ENCODE measurements at places on chromosomes 12 and 14.

- no peak for DNase-seq
Observed at GRCh38 chr12:76539727-76540126, 19.8 kb downstream of the OSBPL8 start.

- peak; percentile 90 for DNase-seq
Observed at GRCh38 chr14:51828017-51828797, 32.2 kb upstream of the GNG2 start.

DNA sequence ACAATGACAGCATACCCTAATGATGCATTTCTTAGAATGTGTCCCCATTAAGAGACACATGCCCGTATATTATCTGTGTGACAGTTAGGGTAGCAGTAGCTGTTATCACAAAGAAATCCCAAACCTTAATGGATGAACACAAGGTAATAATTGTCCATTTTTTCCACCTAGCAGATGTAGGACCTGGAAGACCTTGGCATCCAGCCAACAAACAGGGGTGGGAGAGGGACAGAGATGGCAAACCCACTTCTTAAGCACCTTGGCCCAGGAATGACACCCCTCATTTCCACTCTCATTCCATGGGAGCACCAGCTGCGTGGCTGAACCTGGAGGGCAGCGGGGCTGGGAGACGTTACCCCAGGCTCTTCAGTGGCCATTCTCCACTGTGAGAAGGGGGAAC is 679.0 kb downstream of the AACS start:
- no peak for DNase-seq

DNA sequence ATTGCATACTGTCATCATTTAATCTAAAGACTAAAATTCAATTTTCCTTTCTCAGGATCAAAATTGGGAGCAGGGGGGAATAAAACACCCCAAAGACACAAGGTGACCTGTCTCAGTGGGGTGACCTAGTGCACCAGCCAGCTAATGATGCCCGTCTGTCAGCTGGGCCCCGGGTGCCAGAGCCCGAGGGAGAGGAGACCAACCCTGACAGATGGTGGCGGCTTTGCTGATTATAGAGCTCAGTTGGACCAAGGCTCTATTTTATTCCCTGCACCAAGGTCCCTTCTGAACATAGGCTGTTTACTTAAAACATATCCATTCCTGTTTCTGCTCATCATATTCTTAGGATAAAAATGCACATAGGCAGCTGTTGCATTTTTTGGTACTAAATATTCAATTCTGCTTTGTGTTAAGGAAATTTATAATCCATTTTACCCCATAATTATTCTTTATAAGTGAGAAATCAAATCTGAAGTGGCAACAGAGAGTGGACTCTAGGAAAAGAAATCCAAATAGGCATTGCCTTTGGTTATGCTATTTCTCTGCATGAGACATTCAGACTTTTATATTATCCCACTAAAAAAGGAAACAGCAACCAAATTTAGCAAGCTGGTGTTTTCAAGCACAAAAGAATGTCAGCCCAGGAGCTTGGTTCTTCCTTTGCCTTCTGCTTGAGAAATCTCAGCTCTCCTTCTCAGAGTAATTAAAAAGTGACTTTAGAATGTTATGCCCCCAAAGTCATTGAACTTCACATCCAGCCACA is 96.8 kb upstream of the IFNG-AS1 start:
- DNase-seq, result no peak

GRCh38 chr12:76268267-76268666 is 79.9 kb downstream of the BBS10 start:
- DNase-seq, result no peak

DNA sequence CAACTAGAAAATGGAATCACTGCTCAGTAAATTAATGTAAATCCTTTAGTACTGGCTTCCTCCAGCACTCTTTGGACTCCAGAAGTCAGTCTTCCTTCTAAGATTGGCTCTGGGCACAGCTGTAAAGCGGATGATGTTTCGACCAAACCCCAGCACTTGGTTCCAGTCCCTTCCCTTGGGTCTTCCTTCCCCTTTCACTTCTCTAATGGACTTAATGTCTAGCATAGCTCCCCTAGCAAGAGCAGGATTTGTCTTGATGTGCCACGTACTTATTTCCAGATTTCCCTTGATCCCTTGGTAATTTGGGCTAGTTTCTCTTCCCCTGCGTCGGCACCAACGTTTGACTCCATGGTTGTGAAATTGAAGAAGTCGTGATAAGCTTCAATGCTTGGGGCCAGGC is 28.3 kb downstream of the C12orf75 start:
- no peak for DNase-seq

DNA sequence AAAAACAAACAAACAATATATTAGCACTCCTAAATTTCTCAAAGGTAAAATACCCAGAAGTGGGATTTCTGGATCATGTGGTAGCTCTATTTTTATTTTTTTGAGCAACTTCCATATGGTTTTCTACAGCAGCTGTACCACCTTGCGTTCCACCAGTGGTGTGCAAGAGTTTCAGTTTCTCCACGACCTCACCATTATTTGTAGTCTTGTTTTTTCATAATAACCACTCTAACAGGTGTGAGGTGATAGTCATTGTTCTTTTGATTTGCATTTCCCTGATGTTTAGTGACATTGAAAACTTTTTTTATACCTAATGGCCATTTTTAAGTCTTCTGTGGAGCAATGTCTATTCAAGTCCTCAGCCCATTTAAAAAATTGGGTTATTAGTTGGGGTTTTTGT is 127.3 kb upstream of the SLC38A2 start:
- no peak for DNase-seq

DNA sequence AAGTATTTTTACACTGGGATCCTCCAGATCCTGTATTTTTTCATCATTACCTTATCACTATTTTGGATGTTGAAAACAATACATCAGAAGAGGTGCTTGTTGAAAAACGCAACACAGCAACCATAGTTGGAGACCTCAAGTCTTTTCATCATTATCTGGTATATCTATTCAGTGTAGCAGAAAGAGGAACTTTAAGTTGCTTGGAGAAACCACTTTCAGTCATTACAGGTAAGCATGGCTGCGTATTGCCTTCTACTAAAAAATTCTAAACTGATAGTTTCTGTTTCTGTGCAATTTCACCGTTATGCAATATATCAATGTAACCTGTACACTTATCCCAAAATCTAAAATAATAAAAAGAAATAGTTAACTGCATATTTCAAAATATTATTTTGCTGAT is 32.2 kb upstream of the PTPRQ start:
- no peak for DNase-seq

DNA sequence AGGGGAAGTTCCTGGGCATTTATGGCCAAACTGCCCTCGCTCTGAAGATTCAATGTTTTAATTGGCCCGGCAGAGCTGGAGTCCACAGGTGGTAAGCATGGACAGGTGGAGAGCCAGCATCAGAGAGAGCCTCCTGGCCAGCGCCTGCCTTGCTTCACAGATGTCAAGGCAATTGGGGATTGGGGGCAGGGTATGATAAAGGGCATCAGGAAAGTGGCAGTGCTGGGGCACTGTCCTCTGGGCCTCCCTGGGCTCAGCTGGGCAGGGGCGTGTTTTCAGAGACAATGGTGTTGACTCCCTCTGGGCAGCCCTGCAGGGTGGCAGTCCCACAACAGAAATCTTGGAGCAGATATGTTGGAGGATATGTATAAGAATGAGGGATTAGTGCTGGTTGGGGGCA is 237.3 kb downstream of the CACNA1C start:
- no peak for DNase-seq

GRCh38 chr14:97771340-97772045 is 974.3 kb downstream of the VRK1 start:
- no peak for DNase-seq

- no peak for DNase-seq
Observed at GRCh38 chr14:80850197-80850814, 91.2 kb downstream of the CEP128 start.

GRCh38 chr14:21264025-21264801 is 5.0 kb downstream of the HNRNPC start:
- DNase-seq, result no peak

GRCh38 chr14:35352274-35353233 is 52.0 kb downstream of the NFKBIA start:
- no peak for DNase-seq

DNA sequence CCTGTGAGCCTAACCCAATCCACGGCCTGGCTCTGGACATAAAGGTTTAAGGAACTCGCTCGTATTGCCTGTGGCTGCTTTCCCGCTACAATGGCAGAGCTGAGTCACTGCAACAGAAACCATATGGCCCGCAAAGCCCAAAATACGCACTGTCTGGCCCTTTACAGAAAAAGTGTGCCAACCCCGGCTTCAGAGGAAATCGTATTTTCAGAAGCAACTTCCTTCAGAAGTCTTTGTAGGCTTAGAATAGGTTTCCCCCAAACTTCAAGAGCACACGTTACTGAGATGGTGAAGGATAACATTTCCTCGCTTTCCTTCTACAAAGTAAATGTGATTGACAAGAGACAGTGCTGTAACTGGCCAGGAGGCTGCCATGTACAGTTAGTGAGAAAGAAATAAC is 34.8 kb upstream of the TESC start:
- no peak for DNase-seq

GRCh38 chr12:4539167-4539870 is 629 bp downstream of the RAD51AP1 start:
- no peak for DNase-seq

- DNase-seq, result no peak
Observed at GRCh38 chr12:117279606-117280005, 81.8 kb downstream of the NOS1 start.

DNA sequence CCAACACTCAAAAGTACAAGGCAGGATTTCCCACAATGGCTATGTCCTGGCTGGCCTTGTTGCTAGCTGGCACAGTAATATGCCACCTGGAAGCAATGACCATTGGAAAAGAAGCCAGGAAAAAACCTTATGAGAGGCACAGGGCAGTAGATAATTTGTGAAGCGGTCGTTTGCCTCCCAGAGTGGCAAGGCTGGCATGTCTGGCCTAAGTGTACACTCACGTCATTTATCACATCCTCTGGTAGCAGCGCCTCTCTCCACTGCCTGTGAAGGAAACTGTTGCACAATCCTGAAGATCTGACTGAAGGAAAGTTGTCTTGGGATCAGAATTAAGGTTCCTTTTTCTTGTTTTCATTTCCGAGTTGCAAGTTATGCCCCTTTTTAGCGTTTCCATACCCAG is 408.5 kb downstream of the ZFP36L1 start:
- no peak for DNase-seq

DNA sequence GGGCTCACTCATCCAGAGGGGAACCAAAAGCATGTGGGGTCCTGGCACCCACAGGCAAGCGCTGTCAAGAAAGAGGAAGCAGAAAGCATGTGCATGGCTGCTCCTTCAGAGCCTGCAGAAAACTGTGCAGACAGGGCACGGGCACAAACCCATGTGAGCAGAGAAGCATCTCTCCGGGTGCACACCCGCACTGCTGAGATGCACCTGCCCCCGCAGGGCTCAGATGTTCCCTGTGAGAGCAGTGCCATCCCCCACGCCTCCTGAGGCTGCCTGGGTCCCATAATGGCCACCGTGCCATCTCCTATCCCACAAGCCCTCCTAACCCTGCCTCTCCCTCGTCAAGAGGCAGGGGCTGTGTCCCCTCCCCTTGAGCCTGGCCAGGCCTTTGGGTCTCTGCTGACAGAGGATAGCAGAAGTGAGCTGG is 32.3 kb upstream of the INF2 start:
- DNase-seq, result no peak

- no peak for DNase-seq
Observed at GRCh38 chr12:22802883-22803630, 178.1 kb downstream of the ETNK1 start.

- no peak for DNase-seq
Observed at GRCh38 chr14:55780156-55780946, 200.3 kb downstream of the KTN1 start.

GRCh38 chr12:3468329-3468728 is 22.7 kb upstream of the PRMT8 start:
- no peak for DNase-seq

DNA sequence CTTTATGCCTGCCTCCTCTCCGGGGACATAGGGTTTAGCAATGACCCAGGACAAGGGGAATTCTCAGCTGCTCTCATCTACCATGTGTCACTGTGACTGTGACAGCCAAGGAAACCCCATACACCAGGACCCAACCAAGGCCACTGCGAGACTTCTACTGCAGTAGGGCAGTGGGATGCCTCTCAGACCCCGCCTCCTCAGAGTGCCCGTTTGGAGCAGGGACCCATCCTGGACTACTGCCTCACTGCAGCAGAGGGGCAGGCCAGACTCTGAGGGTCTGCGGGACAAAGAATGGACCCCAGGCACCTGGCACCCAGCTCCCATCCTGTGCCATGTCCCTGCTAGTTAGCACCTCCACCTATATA is 71.3 kb upstream of the DDX11 start:
- no peak for DNase-seq

- DNase-seq, result no peak
Observed at GRCh38 chr12:51811203-51812202, 37.0 kb downstream of the FIGNL2 start.

DNA sequence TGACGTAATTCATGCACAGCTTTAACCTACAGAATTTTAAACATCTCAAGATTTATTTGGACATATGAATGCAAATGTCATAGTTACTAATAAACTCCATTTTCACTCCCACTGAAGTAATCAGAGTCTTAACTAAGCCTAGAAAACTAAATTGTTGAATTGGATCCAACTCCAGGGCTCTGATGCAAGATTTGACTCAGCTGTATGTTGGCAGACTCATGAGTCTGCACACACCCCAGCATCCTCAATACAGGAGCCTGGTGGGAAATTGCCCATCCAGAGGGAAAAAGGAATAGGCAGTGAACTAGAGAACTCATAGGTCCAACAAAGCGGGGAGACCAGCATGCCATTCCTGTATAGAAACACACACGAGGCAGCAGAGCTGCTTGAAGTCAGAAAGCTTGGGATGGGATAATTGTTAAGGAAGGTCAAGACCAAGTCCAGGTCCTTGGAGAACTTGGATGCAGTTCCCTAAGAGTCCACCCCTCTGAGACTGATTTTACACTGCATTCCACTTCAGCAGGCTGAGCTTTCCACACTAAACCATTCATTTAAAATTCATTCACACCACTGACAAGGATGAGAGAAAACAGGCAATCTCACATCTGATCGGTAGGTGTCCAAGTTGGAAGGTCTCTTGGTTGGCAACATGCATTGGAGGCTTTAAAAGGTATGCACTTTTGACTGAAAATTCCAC is 14.4 kb downstream of the TMTC1 start:
- DNase-seq, result no peak

DNA sequence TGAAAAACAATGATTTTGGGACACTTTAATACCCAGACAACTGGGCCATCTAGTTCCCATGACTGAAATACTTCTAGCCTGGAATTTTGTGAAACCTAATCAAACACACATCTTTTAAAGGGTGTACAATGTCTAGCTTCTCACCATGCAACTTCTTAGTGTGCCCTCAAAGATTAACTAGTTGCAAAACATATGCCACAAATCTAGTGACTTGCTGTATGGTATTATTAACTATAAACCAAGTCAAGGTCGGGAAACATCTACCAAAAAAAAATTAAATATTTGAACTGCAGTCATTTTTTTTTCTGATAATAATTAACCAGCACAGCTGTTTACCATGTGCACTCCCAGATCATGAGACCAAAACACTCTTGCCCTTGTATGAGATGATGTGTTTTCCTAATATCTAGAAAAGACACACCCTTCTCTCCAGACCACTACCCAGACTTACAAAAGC is 171.8 kb upstream of the FOXN3 start:
- no peak for DNase-seq

- no peak for DNase-seq
Observed at GRCh38 chr14:43449291-43449690, 1057.8 kb downstream of the FSCB start.

- no peak for DNase-seq
Observed at GRCh38 chr12:80314741-80315140, 129.3 kb upstream of the PTPRQ start.

Measured in BE2C (cell line).